ENCODE measurements at places on chromosomes 16 and 17.

- DNase-seq = no peak
These were observed 73.1 kb downstream of the CEP95 start for GRCh38 chr17:64579917-64580316.

GRCh38 chr16:84175350-84176081 lies 11.3 kb downstream of the TAF1C start:
- peak; percentile 46 for DNase-seq

GRCh38 chr16:19151310-19151709 lies 16.7 kb upstream of the SYT17 start:
- no peak for DNase-seq

DNA sequence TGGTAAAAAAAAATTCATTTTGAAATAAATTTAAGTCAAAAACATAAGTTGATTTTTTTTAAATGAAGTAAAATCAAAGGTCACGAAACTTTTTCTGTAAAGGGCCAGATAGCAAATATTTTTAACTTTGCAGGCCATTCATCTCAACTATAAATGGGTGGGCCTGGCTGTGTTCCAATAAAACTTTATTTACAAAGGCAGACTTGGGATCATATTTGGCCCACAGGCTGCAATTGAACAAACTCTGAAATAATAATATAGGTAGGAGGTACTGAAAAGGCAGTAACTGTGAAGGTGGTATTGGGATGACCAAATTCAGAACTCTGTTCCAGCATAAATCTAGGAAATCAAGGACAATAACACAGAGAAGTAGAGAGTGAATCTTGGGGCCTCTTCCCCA lies 12.2 kb upstream of the EMP2 start:
- DNase-seq = no peak

DNA sequence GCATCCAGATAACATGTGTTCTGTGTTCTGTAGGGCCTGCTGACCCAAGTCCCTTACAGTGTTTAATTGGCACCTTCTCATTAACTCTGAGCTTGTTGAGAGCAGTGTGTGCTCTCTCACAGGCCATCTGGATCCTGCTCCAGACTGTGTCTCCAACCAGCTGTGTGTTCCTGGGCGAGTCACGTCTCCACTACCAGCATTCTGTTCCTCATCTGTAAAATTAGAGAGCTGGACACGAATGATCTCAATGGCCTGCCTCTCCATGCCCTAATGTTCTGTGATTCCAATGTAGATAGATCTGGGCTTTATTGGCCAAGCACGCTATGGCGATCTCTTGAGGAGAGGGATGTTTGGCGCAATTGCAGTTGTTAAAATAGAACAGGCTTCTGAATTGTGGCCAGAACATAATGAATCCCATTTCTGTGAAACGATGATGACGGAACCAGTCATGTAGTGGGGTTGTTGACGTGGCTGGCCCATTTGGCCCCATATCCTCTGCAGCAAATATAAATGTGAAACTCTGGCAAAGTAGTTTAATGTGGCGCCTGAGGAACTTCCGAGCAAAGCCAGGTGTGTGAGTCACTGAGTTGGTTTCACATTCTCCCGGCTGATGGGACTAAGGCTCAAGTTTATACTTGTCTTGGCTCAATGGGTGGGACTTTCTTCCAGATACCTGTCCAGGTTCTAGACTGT lies 22.2 kb downstream of the TBX4 start:
- DNase-seq = no peak

GRCh38 chr16:67650023-67650422 lies 5.1 kb downstream of the CARMIL2 start:
- no peak for DNase-seq

DNA sequence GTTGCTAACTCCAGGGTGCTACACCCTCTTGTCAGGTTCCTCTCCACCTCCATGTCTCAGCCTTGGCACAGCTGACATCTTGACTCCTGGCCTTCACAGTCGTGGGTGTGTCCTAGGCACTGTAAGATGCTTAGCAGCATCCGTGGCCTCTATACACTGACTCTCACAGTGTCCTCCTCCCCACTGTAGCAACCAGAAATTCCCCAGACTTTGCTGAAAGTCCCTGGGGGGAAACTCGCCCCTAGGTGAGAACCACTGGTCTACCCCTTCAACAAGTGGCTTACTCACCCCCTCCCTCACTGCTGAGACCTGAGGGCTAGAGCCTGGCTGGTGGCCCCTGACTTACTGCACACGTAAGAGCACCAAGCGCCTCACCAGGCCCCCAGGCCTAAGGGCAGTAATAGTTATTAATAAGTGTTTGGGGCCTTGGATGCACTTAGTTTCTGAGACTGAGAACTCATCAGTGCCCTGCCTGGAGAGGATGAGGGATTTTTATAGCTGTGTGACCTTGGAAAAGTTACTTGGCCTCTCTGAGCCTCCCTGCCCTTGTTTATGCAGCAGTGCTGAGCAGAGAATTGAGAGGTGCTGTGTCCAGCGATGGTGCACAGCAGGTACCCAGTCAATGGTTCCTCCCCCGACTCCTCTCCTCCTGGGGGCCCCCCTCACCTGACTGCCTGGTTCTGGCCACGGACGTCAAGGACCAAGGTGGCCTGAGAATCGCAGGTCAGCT lies 67.1 kb downstream of the RMI2 start:
- DNase-seq = no peak

DNA sequence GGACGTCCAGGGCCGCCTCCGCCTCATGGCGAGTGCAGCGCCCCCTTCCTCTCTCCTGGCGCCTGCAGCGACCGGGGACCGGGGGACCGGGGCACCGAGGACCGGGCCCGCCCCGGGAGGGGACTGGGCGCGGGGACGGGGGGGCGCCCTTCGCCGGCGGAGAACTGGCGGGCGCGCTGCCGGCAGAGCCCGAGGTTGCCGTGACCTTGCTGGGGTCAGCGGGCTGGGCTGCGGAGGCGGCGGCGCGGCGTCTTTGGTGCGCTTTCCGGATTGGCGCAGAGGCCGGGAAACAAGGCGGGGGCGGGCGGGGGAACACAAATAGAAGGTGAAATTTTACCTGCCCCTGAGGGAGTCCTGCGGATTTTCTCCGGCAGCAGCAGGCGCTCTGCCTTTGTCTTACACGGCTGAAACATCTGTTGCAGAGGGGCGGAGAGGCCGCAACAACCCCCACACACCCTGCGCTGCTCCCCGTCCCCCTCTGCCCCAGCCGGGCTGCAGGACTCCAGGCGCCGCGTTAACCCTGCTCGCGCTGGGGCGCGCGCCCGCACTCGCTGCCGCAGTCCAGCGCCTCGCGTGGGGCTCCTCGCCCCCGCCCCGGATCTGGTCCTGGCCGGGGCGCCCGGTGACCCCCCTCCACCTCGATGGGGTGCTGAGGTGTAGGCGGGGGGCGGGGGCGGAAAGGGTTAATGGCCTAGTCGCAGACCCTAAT lies 53.5 kb downstream of the SREBF1 start:
- peak; percentile 55 for DNase-seq

DNA sequence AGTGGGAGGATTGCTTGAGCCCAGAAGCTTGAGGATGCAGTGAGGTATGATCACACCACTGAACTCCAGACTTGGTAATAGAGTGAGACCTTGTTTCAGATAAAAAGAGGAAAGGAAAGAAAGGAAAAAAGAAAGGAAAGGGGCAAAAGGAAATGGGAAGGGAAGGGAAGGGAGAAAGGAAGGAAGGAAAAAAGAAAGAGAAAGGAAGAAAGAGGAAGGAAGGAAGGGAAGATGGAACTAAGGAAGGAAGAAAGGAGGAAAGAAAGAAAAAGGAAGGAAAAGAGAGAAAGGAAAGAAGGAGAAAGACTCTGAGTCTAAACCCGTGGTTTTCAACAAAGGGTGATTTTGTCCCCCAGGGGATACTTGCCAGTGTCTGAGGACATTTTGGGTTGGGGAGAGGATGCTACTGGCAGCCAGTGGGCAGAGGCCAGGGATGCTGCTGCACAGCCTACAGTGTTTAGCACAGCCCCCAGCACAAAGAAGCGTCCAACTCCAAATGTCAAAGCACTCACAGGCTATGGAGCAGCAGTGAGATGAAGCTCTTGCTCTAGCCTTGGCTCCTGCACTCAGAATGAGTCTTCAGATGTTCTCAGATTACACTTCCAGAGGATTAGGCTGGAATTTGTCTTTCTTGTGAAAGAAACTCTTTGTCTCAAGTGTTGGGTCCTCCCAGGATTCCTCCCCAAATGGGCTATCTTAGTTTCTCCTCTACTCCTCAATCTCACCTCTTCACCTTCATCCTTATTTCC lies 64.2 kb downstream of the BMERB1 start:
- DNase-seq = no peak

DNA sequence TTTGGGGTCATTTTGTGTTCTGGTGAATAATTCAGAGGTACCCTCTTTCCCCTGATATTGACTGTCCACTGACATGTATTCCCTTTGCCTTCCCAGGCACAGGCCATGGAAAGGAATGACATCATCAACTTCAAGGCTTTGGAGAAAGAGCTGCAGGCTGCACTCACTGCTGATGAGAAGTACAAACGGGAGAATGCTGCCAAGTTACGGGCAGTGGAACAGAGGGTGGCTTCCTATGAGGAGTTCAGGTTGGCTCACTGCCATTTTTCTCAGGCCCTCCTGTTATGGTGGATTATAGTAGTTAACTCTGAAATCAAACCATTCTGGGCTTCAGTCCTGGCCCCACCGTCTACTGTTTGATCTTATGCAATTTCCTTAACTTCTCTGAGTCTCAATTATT lies 1.6 kb upstream of the EFTUD2 start:
- DNase-seq = peak; percentile 97

DNA sequence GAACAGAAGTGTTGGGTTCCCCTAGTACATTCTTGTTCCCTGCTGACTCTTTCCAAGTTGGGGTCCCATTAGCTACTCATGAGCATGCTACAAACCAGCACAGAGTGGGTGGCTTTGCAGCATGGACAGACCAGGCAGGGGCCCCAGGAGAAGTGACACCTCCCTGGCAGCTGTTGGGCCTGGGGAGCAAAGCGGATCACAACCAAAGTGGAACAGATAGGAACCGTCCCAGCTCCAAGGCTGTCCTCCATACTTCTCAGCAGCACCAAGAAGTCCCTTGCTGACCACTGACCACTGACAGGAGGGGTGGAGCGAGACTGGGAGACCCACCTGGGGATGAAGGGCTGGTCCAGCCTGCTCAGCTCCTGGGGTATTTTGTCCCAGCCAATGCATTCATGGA lies 12.4 kb upstream of the GFAP start:
- DNase-seq = no peak

DNA sequence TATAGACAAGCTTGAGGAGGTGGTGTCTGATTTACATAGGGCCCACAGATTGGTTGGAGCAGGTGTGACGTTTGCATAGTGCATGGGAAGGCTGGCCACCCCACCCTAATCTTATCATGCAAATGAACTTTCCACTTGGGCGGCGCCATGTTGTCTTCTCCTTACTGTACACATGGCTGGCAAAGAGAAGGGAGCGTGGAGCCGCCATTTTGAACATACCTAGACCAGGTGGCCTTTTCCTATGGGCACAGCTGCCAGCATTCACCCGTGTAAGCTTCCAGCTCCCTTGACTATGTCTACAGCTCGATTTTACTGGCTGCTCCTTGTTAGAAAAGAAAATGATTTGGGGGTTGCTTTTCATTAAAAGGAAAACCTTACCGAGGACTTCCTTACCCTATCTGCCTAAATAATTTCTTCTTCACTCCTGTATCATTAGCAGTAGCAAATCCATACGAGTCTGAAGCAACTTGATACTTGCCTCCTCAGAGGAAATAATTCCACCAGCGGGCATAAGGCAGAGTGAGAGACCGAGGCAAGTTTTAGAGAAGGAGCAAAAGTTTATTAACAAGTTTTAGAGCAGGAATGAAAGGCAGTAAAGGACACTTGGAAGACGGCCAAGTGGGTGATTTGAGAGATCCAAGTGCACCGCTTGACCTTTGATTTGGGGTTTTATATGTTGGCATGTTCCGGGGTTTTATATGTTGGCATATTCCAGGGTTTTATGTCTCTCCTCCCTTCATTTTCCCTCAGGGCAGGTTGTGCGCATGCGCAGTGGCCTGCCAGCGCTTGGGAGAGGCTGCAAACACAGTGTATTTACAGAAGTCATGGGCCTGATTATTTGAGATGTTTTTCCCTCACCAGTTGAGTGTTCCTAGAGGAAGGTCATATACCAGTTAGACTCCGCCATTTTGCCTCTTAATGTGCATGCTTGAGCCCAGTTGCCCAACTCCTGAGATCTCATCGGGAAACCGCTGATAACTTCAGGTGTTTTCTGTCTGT lies 65.7 kb downstream of the MARF1 start:
- DNase-seq = no peak

GRCh38 chr17:50192618-50193291 lies 8.7 kb downstream of the COL1A1 start:
- no peak for DNase-seq

- DNase-seq = no peak
These were observed 51.8 kb downstream of the C16orf82 start for GRCh38 chr16:27118526-27118925.

DNA sequence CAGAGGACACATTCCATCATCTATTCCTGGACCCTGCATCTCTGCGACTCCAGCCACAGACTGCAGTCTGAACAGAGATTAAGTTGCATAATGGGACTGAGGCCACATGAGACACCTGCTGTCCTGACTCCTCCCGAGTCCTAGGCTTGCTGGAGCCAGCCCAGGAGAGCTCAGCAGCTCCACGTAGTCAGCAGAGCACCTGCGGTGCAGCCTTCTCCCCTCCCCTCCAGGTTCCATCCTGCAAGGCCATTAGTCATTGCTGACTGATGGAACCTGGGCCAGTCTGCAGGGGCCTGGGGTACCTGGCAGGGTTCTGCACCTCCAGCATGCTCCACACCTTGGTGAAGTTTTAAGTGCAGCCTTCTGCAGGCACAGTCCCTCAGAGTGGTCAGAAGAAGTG lies 76.7 kb downstream of the PLD6 start:
- no peak for DNase-seq

DNA sequence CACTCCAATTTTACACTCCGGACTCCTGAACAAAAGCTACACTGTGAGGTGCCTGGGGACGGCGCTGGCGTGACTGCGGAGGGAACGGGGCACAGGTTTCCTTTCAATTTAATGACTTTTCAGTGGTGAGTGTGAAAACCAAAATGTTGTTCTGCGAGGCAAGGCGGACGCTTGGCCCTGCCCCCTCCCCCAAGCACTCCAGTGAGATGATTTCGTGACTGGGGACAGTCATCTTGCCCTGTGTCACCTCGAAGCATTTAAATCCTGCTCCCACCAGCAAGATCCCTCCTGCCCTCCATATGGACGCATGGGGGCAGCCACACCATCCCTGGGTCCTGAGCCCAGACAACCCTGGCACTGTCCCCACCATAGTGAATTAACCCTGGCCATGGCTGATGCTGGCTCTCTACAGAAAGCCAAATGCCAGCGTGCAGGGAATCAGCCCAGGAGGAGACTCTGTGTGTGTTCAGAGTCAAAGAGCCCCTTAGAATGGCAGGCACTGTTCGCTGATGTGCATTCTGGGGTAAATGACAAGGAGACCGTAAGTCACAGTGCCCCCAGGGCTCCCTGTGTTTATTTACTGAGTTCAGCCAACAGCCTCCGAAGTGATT lies 41.0 kb downstream of the C16orf95 start:
- no peak for DNase-seq

DNA sequence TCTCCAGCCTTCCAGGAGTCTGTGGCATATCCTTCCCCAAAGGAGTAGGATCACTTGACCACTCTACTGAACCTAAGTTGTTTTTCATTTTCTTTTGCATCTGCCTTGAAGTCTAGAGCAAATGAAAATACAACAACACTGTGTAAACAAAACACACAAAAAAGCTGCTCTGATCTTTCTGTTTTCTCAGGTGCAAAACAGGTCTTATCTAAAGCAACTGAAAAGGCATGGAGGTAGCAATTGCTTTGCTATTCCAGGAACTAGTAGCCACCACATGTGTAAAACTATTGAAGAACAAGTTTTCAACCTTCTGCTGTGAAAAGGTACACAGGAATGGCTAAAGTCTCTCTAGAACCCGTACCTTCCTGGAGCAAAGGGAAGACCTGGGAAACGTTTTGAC lies 127.1 kb downstream of the PITPNC1 start:
- DNase-seq = no peak

Data from NCI-H446 (cell line).